ENCODE measurements at places on chromosomes 3 and 15.

- DNase-seq: no peak
Observed at GRCh38 chr3:134992586-134992985, 197.5 kb downstream of the EPHB1 start.

GRCh38 chr3:12831301-12831866 lies 10.0 kb downstream of the RPL32 start:
- DNase-seq: no peak

- DNase-seq: no peak
Observed at GRCh38 chr3:45895686-45896468, 9.5 kb downstream of the CCR9 start.

- DNase-seq: no peak
Observed at GRCh38 chr3:71780430-71780829, 4.5 kb downstream of the PROK2 start.

- no peak for DNase-seq
Observed at GRCh38 chr15:45249125-45249780, 2.8 kb upstream of the SLC28A2 start.

GRCh38 chr15:43253431-43254403 lies 13.0 kb downstream of the TGM5 start:
- DNase-seq: no peak

DNA sequence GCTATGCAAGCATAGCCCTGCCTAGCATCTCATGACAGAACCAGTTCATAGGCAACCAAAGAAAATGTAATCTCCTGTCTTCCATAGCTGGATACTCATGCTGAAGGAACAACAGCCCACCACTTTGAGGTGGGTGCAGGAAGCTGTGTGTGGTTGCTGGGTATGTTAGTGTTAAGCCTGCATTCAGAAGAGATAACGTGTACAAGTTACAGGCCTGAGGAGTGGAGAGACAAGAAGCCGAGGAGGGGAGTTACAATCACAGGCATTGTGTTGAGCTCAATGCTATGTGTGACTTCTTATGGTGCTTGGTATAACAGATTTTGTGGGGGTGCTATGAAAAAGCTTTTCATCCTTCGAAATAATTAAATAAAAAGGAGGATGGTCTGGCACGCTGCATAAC lies 42.8 kb upstream of the SECISBP2L start:
- DNase-seq: no peak

DNA sequence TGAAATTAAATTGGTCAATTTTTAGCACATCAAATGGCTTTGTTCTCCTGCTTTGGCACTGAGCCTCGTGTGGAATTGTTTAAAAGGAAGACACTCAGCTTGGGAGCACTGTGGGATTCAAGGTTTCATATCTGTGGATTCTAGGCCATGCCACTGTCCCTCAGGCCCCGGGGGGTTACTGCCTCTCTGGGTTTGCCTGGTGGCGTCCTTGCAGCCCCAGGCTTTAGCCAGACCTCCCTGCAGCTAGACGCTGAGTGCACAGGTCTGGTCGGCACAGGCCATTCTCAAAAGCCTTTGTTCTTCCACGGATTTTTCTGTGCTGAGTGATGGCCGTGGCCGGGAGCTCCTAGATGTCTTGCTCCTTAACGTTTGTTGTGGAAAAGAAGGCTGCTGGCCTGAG lies 76.2 kb downstream of the CACNA2D3 start:
- no peak for DNase-seq

DNA sequence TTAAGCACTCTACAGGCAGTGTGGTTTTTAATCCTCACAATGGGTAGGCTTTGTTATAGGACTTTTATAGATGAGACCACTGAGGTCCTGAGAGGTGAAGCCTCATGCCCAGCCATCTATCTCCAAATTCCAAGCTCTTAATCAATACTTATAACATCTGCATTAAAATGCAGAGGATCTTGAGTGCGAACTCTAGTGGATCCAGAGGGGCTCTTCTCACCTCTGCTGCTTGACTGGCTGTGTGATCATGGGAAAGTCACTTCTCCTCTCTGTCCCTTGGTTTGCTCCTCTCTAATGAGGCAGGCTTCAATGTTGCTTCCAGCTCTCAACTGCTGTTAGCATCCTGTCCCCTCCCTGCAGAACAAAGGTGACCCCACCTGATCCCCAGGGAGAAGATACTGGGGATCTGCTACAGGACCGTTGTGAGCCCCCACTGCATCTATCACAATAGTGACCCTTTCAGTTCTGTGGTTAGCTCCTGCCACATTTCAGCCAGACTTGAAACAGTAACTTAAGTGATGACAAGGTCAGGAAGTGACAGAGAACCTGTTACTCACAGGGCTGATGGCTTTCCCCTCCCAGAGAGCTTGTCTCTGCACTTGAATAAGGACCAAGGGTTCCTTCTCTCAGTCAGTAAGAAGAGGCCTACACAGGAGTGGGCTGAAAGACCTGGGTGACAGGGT lies 1.3 kb downstream of the SLC27A2 start:
- no peak for DNase-seq

- no peak for DNase-seq
Observed at GRCh38 chr3:48563382-48563918, at the start of gene UCN2. Gene UCN2 (minus strand): TSS chr3:48563781. CDS start chr3:48563124, 657 bp downstream.

- DNase-seq: no peak
Observed at GRCh38 chr3:187924651-187925050, 179.4 kb upstream of the BCL6 start.

DNA sequence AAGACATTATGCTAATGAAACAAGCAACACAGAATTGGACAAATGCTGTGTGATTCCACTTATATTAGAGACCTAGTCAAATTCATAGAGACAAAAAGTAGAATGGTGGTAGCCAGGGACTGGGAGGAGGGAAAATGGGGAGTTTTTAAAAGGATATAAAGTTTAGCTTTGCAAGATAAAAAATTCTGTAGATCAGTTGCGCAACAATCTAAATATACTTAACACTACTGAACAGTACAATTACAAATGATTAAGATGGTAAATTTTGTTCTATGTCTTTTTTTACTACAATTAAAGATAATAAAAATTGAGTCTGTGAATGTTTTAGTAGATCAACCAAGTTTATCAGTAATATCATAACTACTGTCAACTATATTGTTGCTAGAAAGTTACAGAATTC lies 340.1 kb upstream of the PDZRN3 start:
- DNase-seq: no peak

GRCh38 chr3:14875411-14876175 lies 56.8 kb downstream of the FGD5 start:
- DNase-seq: no peak

DNA sequence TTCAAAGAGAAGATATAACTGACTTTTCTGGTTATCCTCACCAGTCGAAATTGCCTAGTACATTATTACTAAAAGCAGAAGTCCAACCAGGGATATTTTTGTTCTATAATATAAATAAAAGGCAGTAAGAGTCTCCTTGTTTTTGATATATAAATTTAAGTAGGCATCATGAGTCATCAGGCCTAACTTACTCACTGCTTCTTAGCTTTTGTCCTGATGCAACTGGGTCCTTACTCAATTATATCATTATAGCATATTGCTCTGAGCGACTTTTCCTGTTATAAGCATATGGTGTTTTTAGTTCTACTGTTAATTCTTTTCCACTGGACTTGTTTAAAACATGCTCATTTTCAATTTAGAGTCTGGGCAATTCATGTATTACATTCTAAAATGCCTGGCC lies 910.1 kb downstream of the MCTP2 start:
- DNase-seq: no peak

GRCh38 chr3:51389423-51390183 lies 1.5 kb upstream of the RBM15B start:
- peak; percentile 21 for DNase-seq

GRCh38 chr3:13364602-13365271 lies 55.4 kb downstream of the NUP210 start:
- DNase-seq: no peak

GRCh38 chr15:96135166-96136093 lies 195.1 kb upstream of the NR2F2 start:
- DNase-seq: no peak

GRCh38 chr3:137191133-137191923 lies 233.5 kb downstream of the IL20RB start:
- DNase-seq: no peak

DNA sequence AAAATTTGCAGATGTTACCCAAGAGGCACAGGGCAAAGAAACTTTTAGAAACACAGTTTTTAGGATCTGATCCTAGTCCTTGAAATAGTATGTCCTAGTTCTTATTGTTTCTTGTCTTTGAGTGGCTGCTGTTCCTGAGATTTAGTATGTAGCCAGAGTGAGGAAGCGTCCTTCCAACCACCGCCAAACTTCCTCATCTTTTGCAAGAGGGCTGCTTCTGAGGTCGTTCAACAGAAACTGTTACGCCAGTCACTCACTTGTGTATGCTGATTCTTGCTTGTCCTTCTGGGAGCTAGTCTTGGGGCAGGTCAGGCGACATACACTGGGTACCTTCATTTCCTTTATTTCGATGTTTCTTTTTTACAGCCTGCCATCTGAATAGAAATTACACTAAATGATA lies 577.3 kb upstream of the ZNF717 start:
- no peak for DNase-seq

GRCh38 chr3:46242120-46242519 lies at the start of gene CCR3:
Gene CCR3 (plus strand): TSS chr3:46242460. CDS start chr3:46265159, 22,699 bp downstream.
- no peak for DNase-seq

Measured in stimulated activated CD8-positive, alpha-beta memory T cell treated with anti-CD3 and anti-CD28 coated beads, Interleukin-4, amount 100 ng/mL, for 4 hours (primary cell).